H7 (cell line): ENCODE measurements at places on chromosomes 2 and 18. TPM values are rescaled to one million over a fixed set of nuclear protein-coding genes. Genes with fewer than 3 reads are reported as not detected.

Gene YWHAQ
- total RNA-seq, result 378 and 389 TPM in 2 replicates

Gene ACSL3
- total RNA-seq, result 83.5 and 108 TPM in 2 replicates

DNA sequence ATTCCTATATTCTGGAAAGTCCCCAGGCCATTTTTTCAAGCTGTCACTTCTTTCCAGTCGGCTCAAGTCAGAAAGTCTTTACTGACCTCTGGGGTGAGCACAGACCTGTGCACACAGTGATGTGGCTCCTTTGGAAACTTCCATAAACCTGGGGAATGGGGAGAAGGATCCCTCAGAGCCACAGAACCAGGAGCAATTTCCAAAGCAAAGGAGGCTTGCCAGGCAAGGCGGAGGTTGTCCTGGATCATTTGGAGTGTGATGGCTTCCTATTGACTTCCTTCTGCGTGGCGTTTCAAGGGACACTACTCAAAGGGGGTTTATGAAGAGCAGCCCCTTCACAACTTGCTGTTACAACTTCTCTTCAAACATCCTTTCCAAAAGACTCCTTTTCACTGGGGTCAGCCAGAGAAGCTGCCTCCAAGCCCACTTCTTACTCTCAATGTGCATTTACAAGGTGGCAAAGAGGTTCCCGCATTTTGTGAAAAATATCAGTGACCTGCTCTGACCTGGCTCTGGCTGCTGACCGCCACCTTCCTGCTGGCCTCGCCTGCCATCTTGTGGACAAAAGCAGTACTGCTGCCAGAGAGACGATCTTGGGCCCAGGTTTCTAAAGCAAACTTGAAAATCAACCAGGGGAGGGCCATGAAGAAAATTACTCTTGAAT, 18.2 kb upstream of the TMEM247 start:
- peak; percentile 63 for DNase-seq

GRCh38 chr18:37381554-37381953, 184.0 kb downstream of the CELF4 start:
- DNase-seq, result peak; percentile 74

Gene COLEC11
- total RNA-seq, result 0.07 TPM in 1 of 2 replicates, not detected in the other

DNA sequence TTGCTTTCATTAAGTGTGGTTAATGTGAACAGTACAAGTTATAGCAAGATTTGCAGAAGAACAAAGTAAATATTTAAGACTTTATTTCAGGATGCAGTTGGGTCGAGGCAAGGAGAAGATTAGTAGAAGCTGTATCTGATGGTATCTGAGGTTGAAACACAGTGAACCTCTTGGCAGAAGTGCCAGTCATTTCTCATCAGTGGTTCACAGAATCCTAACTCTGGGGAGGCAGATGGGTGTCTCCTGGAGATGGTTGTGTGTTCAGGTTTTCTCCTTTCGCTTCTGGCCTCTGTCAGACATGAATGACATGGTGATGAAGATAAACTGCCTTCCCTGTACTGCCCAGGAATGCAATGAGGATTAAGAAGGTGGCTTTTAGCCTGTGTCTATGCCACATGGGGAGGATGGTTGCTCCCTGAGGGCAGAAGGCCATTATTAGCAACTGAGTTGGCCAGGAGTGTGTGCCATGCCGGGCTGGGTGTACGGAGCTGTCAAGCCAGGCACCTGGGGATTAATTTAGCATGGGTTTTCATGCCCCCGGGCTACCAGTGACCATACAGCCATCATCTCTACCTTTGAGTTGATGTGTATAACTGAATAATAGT, 28.0 kb downstream of the MGAT5 start:
- no peak for DNase-seq

GRCh38 chr18:48915626-48916425, 34.9 kb downstream of the SMAD7 start:
- DNase-seq, result no peak
